ENCODE measurements at places on chromosomes 13 and 19.

DNA sequence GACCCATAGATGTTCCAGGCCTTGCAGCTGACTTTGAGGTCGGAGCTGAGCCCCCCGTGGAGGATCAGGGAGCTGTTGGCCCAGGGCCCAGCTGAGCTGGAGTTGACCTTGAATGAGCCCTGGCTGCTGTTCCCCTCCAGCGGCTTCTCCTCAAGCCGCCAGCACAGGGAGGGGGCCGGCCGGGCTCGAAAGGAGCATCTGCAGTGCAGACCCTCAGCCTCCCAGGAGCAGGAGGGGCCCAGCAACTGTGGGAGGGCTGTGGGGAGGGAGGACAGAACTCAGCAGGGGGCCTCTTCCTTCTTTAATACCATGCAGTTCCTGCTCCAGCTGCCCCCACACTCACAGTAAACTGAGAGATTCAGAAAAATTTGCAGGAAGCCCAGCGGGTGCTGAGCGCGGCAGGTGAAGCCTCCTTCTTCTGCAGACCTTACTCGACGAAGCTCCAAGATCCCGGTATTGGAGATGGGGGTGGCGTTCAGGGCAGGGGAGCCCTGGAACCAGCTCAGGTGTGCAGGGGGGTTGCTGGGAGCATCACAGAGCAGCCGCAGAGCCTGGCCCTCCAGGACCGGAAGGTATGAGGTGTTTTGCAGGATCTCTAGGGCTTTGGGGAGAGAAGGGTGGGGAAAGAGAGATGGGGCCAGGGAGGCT is 2.6 kb downstream of the SIGLEC5 start:
- no peak for DNase-seq

- no peak for DNase-seq
These were observed 2.6 kb downstream of the GARRE1 start for GRCh38 chr19:34256835-34257558.

GRCh38 chr19:17659996-17660395 is 28.2 kb downstream of the UNC13A start:
- DNase-seq = no peak

DNA sequence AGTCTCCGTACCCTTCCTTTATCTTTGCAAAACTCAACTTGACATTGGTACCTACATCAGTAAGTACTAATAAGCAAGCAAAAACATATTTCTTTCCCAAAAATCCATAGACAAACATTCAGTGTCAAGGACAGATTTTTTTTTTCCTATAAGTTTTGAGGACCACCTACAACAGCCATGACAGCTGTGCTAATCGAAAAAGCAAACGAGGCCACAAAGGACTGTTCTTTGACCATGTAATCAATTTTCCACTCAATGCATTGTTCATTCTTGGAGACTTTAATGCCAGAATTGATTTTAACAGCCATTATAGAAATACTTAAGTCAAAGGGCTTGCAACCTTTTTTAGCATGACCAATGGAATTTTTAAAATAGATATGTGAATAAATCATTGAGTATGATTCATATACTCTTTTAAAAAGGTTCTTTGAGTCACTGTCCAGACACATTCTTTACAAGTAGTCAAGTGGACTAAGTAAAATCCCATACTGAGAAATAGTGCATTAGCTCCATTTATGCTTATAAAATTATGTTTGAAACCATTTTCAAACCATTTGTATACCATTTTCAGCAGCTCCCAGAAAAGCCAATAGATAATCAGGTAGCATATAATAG is 323.9 kb downstream of the MZT1 start:
- no peak for DNase-seq

GRCh38 chr19:15869873-15870272 is 28.0 kb downstream of the CYP4F2 start:
- DNase-seq = no peak

GRCh38 chr19:10977742-10978092 is 16.9 kb downstream of the SMARCA4 start:
- DNase-seq = no peak

DNA sequence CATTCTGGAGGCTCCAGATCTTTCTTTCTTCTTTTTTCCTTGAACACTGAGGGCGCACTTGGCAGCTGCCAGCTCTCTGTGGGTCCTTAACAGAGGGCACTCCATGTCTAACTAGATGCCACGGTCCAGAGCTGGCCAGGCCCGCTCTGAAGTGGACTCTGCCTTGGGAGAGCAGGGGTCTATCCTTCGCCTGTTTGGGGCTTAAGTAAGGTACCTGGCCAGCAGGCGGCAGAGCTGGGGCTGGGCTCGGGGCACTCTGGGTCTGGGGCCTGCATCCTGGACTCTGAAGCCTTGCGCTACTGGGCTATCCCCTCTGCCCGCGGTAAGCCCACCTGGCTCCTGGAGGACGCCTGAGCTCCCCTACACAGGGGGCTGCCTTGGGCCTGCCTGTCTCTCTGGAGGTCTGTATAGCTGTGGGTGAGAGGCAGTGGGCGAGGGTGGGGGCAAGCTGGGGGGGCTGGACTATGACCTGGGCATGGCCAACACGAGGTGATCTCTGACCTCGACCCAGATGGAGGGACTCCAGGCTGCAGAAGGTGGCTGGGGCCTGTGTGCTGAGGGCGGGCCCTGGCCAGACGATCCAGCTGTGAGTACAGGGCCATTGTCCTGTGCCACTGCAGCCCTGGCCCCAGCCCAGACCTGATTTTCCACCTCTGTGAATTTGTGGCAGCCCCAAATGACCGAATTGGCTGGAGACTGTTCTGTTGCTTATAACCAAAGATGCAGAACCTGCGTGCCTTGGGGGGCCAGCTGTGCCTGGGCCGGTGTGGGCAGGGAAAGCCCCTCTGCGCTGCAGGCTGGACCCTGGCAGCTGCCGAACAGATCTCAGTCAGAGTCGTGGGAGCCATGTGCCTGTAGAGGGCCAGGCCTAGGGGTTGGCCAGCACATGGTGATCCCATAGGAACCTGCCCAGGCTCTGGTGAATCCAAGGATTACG is 26.5 kb downstream of the CEBPG start:
- DNase-seq = no peak

DNA sequence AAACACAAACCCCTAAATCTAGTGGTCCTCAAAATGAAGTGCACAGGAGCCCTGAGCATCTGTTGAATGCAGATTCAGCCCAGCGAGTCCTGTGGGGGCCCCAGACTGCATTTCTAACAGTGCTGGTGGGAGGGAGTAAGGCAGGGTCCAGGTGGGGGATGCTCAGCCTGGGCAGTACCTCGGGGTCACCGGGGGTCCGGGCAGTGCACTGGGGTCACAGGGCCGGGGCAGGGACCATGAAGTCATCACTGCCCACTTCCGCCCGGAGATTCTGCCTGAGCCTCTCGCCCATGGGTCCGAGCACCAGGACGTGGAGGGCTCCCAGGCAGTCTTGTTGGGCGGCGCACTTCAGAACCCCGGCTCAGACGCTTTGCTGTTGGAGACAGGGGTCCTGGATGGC is 838 bp upstream of the ATP4B start:
- DNase-seq = no peak

GRCh38 chr13:99983499-99984401 is 2.2 kb downstream of the ZIC2 start:
- no peak for DNase-seq

DNA sequence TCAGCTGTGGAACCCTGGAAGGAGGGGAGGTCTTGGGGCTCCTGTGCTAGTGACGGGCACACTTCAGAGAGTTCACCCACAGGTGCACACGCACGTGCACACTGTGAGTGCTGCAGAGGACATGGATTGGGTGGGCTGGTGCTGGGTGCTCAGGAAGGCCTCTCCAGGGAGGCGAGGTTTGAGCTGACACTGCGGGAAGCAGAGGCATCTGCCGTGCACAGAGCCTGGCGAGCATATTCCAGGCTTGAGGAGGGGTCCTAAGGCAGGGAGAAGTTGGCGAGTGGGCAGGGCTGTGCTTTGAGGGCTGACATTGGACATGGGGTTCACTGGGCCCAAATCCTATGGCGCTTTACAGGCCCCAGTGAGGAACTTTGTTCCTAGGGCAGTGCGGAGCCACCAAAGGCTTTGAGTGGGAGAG is 25.6 kb downstream of the CCDC8 start:
- DNase-seq = no peak

GRCh38 chr19:45515081-45515624 is 7.9 kb downstream of the VASP start:
- DNase-seq = no peak

- DNase-seq = peak; percentile 50
These were observed at the start of gene UNC13A for GRCh38 chr19:17687857-17688784. Gene UNC13A, minus strand, starts transcription at chr19:17688354. Its CDS starts 155 bp downstream, at chr19:17688199.

- no peak for DNase-seq
These were observed 19.6 kb downstream of the RNF6 start for GRCh38 chr13:26202365-26202972.

- no peak for DNase-seq
These were observed 294.7 kb downstream of the NALCN start for GRCh38 chr13:101121608-101122007.

DNA sequence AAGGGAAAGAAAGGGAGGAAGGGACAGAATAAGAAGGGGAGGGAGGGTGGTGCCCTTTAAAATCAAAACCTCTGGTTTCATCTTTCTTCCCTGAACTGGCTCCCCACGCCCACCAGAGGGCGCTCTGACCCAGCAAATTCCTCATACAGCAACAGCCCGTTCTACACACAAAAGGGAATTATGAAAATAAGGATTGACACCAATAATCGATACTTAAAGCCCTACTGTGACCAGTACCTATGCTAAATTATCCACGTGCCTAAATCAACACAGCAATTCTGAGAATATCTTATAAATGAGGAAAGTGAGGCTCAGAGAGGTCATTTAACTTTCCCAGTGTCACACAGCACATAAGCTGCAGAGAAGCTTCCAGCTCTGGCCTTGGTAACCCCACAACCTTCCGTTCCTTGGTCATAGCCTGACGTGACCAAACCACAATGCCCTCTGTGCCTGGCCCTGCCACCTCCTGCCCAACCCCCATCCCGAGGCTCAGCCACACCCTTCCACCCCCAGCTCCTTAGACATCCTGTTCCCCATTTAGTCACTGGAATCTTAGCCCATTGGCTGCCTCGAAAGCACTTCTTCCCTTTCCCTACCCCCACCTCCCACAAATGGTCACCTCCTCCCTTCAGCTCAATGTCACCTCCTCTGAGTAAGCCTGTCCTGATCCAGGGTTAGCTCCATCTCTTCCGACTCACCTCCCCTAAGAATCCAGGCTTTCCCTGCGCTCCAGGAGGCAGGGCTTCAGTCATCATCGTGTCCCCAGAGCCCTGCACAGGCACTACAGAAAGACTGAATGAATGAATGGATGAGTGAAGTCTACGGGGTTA is 34.2 kb upstream of the PNMA8B start:
- DNase-seq = peak; percentile 72

- no peak for DNase-seq
These were observed 44.8 kb downstream of the MBNL2 start for GRCh38 chr13:97266772-97267417.

- DNase-seq = no peak
These were observed 2.7 kb downstream of the NAA16 start for GRCh38 chr13:41313659-41314197.

DNA sequence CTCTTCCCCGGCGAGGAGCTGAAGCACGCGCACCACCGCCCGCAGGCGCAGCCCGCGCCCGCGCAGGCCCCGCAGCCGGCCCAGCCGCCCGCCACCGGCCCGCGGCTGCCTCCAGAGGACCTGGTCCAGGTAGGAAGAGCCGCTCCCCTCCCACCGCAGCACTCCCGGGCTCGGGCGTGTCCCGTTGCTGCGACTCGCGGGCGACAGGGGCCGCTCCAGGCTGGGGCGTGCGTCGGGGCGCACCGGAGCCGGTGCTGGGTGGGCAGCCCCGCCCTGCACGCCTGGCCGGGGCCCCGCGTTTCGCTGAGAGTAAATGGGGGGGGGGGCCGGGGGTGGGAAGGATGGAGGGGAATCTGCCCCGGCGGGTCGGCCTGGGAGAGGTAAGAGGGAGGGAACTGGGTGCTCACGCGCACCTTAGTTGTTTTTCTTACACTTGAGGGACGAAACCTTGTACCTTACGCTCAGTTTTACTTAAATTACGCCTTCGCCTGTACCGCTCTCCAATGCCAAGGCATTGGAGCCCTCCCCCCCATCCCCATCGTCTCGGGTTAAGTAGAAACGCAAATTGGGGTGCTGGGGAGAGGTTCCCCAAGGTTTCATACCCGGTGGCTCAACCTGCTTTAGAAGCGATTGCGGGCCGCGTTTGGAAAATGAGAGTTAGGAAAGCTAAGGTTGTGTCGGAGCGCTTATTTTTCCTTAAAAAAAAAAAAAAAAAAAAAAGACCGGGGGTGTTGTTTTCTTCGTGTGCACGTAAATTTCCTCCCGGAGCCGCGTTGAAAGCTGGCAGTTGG is 850 bp downstream of the KLF5 start:
- DNase-seq = peak; percentile 38

DNA sequence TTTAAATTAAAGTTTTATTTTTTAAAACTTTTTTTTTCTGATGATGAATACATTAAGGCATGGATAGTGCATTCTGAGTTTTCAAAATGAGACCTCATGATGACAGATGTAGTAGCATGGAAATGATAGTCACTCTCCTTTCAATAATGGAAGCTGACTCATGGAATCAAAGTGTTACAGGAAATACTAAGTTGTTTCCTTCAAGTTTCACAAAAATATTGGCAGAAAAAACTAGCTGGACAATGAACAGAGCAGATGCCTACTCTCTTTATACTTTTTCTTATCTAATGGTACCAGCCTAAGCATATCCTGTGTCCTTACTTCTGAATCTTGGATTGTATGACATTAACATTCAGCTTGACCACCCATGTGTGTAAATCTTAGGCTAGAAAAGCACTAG is 1337.3 kb downstream of the PCDH9 start:
- DNase-seq = no peak

GRCh38 chr19:10510301-10510802 is 6.9 kb downstream of the S1PR5 start:
- peak; percentile 52 for DNase-seq

DNA sequence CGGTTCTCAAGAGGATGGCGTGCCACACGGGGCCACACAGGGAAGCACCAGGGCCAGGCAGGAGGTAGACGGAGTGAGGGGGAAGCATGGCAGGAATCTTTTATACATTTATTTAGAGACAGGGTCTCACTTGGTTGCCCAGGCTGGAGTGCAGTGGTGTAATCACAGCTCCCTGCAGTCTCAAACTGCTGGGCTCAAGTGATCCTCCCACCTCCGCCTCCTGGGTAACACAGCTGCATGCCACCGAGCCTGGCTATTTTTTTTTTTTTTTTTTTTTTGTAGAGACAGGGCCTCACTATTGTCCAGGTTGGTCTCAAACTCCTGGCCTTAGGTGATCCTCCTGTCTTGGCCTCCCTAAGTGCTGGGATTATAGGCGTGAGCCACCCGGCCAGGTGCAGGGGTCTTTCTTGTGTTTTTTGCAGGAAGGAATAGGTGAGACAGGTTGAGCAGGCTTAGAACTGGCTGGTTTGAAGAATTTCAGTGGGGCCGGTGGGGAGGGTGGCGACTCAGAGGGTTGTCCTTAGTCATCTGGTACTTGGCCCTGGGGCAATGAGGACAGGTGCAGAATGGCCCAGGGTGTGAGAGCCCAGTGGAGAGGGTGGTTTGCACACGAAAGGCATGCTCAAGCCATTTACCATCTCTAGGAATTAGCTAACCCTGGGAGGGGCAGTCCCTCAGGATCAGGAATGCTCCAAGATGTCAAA is 7.6 kb downstream of the SSC5D start:
- no peak for DNase-seq

DNA sequence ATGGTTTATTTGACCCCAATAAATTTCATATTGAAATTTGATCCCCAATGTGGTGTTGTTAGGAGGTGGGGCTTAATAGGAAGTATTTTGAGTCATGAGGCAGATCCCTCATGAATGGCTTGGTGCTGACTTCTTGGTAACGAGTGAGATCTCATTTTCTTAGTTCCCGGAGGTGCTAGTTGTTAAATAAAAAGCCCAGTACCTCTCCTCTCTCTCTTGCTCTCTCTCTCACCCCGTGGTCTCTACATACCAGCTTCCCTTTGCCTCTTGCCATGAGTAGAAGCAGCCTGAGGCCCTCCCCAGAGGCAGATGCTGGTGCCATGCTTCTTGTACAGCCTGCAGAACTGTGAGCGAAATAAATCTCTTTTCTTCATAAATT is 39.4 kb upstream of the KATNAL1 start:
- DNase-seq = no peak

Measured in stimulated activated CD4-positive, alpha-beta T cell treated with anti-CD3 and anti-CD28 coated beads, Interleukin-12 subunit alpha, Interleukin-12 subunit beta, amount 100 ng/mL, for 4 hours (primary cell).